ENCODE measurements at places on chromosomes 4 and X.

DNA sequence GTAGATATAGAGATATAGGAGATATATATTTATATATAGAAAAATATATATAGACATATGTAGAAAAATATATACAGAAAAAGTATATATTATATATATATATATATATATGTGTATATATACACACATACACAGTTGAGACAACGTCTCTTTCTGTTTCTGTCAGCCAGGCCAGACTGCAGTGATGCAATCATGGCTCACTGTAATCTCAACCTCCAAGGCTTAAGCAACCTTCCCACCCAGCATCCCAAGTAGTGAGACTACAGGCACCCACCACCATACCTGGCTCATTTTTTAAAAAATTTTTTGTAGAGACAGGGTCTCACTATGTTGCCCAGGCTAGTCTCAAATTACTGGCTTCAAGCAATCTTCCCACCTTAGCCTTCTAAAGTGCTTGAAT, 426.3 kb downstream of the GPM6A start:
- no peak for DNase-seq

- DNase-seq, result no peak
Measured at GRCh38 chr4:157994863-157995262, 178.0 kb downstream of the GASK1B start.

- no peak for DNase-seq
Measured at GRCh38 chrX:146355440-146355839, 454.1 kb upstream of the CXorf51B start.

GRCh38 chr4:169327951-169328350, 57.2 kb upstream of the SH3RF1 start:
- no peak for DNase-seq

DNA sequence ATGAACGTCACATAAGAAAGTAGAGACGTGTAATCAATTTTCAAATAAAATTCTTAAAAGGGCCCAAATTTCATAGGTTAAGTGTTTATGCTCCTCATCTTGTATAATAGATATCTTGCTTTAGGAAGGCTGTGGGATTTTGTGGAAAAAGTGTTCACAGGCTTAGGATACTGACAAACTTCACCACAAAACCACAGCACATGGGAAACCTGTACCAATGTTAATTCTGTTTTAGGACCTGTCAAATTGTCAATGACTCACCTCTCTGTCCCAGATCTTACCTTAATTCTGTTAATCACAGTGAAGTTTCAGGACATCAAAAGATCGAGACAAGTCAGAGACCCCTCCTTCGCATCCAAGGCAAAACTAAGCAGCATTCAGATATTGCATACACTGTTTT, 24.2 kb downstream of the FGFBP1 start:
- DNase-seq, result no peak

GRCh38 chrX:3678328-3678727, 35.1 kb downstream of the PRKX start:
- no peak for DNase-seq

- no peak for DNase-seq
Measured at GRCh38 chr4:53015681-53016080, 153.6 kb downstream of the RASL11B start.

DNA sequence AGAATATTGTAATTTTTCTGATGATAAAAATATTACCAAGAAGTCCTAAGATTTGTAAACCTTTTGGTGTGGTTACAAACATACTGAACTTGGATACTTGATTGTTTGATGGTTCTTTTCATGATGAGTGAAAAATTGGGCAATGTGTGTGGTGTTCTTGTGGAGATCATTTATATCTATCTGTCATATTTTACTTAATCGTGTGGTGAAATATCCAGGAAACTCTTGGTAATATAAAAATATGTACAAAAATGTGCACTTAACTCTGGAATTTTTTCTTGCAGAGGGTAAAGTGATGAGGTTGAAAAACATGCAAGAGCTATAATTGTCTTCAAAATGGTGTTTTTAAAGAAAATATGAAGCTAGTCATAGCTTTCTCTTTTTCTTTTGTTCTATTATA, 2.8 kb downstream of the DCUN1D4 start:
- DNase-seq, result no peak

DNA sequence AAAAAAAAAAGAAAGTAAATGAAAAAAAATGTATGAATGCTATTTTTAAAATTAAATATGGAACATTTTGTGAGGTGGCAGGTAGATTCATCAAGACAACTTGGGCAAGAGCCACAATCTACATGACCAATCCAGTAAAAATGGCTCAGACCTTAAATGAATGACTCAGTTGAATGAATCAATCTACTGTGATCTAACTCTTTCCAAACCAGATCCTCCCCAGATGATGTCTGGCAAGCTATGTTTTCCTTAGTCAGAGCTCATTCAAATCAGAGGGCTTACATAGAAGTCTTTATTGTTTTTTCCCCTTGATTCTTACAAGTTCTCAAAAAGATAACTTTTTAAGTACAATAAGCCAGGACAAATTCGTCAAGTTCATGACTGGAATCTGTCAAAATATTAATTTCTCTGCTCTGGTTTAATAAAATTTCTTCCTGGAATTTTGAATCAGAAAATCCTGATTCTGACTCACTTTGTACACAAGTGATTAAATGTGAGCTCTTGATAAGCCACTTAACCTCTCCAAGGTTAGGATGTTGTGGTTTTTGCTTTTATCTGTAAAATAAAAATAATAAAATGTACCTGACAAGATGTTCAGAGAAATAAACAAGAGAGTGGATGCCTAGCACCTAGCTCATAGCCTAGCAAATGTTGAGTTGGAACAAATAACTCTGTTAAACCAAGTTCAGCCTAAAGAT, 105.6 kb upstream of the SMIM31 start:
- DNase-seq, result no peak

- no peak for DNase-seq
Measured at GRCh38 chr4:173486714-173487392, 43.2 kb downstream of the HAND2 start.

GRCh38 chr4:41323179-41323578, 66.5 kb downstream of the UCHL1 start:
- no peak for DNase-seq

GRCh38 chr4:158580064-158580463, 58.4 kb downstream of the RXFP1 start:
- DNase-seq, result no peak

GRCh38 chrX:68415316-68415715, 18.0 kb downstream of the OPHN1 start:
- DNase-seq, result no peak

- DNase-seq, result no peak
Measured at GRCh38 chrX:9465380-9466123, 694 bp downstream of the TBL1X start.

DNA sequence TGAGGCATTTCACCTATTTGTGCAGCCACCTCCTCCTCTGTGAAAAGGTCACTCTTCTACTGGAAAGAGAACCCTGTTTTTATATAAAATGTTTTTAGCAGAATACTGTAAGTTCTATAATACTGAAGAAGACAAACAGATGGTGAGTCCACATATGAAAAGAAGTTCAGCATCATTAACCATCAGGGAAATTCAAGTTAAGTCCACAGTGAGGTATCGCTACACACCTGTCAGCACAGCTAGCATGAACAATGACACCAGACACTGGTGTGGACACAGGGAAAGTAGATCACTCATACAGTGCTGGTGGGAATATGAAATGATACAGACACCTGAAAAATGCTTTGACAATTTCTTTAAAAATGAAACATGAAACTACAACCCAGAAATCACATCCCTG, 133.0 kb downstream of the MAD2L1 start:
- no peak for DNase-seq

- DNase-seq, result no peak
Measured at GRCh38 chrX:44244008-44244407, 99.5 kb downstream of the EFHC2 start.

DNA sequence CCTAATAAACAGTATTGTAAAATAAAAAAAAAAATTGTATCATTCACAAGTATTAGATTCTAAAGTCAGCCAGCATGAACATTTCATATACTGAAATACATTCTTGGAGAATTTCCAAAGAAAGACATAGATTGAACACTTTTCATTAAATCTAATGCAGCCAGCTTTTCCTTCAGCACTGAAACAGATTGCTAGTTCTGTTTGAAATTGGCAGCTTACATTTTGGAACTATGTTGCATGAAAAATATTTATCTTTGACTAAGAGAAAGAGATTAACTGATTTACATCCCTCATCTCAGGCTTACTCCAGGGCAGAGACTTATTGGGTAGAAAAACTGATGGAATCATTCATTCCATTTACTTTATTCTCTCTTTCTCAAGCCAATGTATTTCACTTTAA, 272.7 kb downstream of the PDHA2 start:
- DNase-seq, result no peak

- DNase-seq, result no peak
Measured at GRCh38 chrX:5646818-5647217, 581.8 kb downstream of the NLGN4X start.

GRCh38 chr4:10806953-10807645, 122.5 kb upstream of the CLNK start:
- DNase-seq, result no peak

- no peak for DNase-seq
Measured at GRCh38 chr4:61336488-61336887, 136.4 kb downstream of the ADGRL3 start.

All from stimulated activated CD4-positive, alpha-beta T cell treated with anti-CD3 and anti-CD28 coated beads, Interleukin-1b, Interleukin-23, amount 100 ng/mL, for 1 hour (primary cell).